Activated naive CD8-positive, alpha-beta T cell treated with anti-CD3 and anti-CD28 coated beads, Interleukin-2, amount 10 ng/mL, durations not matched to agents 7 days and 5 days (primary cell): ENCODE measurements at places on chromosomes 7 and 10. TPM values are rescaled to one million over a fixed set of nuclear protein-coding genes. Genes with fewer than 3 reads are reported as not detected.

The SPAM1 gene
- not detected for total RNA-seq

GRCh38 chr10:69538461-69538860 lies 34.8 kb downstream of the NEUROG3 start:
- DNase-seq = no peak

GRCh38 chr7:156460858-156461627 lies 179.5 kb upstream of the RNF32 start:
- DNase-seq = no peak

DNA sequence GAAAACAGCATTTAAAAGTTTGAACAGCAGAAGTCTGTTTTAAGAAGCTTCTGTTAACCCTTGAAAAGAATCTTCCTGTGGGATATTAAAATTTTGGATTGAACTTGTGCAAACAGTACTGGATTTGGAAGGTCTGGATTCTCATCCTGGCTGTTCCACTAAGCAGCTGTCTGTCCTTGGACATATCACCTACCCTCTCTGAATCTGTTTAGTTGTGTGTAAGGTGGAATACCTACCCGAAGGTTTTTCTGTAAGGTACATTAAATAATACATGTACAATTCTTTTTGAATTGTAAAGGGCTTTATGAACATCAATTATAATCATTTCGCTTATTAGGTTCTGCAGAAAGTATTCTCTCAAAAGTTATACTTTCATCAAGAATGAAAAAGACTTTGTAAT lies 2.2 kb downstream of the PDCD4 start:
- no peak for DNase-seq

- no peak for DNase-seq
Measured at GRCh38 chr7:149689291-149689721, 84.1 kb downstream of the ZNF467 start.
